ENCODE measurements at places on chromosomes 1 and 21. TPM values are rescaled to one million over a fixed set of nuclear protein-coding genes. Genes with fewer than 3 reads are reported as not detected.

DNA sequence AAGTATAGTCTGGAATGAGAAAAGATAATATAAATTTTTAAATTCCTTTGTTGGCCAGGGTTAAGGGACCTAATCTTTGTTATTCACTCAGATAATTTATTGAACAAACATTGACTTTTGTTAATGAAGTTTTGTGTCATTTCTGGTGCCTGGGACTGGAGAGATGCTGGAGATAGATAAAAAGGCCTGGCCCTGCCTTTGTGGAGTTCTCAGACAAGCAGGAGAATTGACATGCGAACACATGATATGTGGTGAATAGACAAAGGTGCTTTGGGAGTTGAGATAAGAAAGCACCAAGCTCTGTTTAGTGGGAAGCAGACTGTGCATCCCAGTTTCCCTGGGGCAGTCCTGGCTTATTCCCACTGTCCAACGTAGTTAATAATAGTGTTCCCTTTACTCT lies 8.5 kb downstream of the C1orf21 start:
- H3K4me1 ChIP-seq = peaks cover 22% of the 10 kb centered on the region
- no peak for DNase-seq
- H3K4me3 ChIP-seq = no peak overlapping the region
- H3K27ac ChIP-seq = no peak overlapping the region
- H3K36me3 ChIP-seq = no peaks in the 10 kb centered on the region
- no peaks in the 10 kb centered on the region for H3K27me3 ChIP-seq

SLC45A1 gene
- total RNA-seq = 0.97 TPM

- no peaks in the 10 kb centered on the region for H3K36me3 ChIP-seq
- H3K4me3 ChIP-seq = 0 out of 2 replicates have a peak overlapping the region, but pooled peaks have one; percentile 23
- H3K27me3 ChIP-seq = no peaks in the 10 kb centered on the region
- H3K4me1 ChIP-seq = peaks cover 44% of the 10 kb centered on the region
- no peak for DNase-seq
These were observed 33.1 kb upstream of the ETS2 start for GRCh38 chr21:38772646-38773045.

DNA sequence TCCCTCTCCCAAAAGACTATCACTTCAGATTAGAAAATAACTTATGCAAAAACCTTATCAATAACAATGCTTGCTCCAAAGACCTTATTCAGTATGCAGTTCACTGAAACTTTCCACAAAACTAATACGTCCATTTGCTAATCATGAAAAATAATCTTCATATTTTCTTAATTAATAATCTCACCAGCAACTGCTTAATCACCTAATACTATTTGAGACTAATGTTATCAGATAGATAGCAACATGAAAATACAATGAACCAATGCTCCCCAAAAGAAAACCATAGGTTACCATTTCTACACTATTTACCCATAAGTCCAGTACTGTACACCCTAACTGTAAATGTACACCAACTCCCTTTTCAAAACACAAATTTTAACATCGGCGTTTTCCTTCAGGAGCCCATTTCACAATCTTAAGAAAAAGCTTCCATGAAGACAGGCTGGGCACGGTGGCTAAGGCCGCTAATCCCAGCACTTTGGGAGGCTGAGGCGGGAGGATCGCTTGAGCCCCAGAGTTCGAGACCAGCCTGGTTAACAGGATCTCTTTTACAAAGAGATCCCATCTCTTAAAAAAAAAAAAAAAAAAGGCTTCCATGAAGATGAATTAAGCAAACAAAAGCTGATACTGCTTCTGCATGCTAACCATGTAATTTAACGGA lies 1.7 kb downstream of the GNB1 start:
- H3K27me3 ChIP-seq = no peaks in the 10 kb centered on the region
- H3K4me1 ChIP-seq = peaks cover 41% of the 10 kb centered on the region
- 0 out of 2 replicates have a peak, but pooled peaks cover 3% of the 10 kb centered on the region for H3K36me3 ChIP-seq
- H3K4me3 ChIP-seq = peak overlapping the region; percentile 91

GRCh38 chr1:162633081-162633762 lies 958 bp downstream of the DDR2 start:
- no peaks in the 10 kb centered on the region for H3K27me3 ChIP-seq
- H3K27ac ChIP-seq = peak overlapping the region; percentile 99
- H3K4me1 ChIP-seq = peaks cover 55% of the 10 kb centered on the region
- peak overlapping the region; percentile 100 for H3K4me3 ChIP-seq
- peak; percentile 69 for DNase-seq

- no peaks in the 10 kb centered on the region for H3K4me1 ChIP-seq
- H3K4me3 ChIP-seq = no peak overlapping the region
- DNase-seq = no peak
- no peak overlapping the region for H3K27ac ChIP-seq
These were observed 82.3 kb downstream of the FCRL5 start for GRCh38 chr1:157469752-157470675.

DNA sequence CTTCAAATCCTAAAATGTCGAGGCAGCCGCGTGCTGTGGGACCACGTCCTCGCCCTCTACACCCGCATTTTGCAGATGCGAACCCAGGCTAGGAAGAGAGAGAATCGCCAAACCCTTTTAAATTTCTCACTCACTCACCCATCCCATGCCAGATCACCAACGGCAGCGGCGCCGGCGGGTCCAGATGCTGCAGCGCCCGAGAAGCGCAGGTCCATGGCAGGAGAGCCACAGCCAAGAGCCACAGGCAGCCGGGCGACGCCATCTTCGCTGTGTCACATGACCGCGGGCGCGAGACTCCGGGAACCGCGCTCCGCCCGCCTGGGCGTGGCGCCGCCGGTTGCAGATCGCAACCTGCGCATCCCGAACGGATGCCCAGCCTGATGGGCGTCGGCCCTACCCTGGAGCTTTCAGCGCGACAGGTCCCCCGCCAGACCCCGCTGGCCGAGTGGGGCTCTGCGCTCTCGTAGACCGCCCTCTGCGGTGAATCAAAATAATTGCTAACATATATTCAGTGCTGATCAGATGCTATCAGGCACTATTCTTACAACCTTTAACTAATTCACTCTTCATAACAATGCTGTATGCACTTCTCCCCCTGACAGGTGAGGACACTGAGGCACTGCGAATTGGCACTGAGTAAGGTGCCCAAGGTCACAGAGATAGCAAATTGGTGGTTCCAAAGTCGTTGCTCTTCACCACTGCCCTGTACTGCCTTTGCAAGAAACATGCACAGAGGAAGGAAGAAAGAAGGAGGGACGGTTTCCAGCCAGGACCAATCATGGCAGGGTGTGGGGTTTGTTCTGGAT lies at the start of gene PPT1:
TSS of gene PPT1 (minus strand) at position 276 of the 806 bp plus-strand sequence. CDS start at position 262, 14 bp downstream.
- H3K27me3 ChIP-seq = no peaks in the 10 kb centered on the region
- peak within 1 kb of the TSS; percentile 37 for H3K27ac ChIP-seq
- no peaks in the 10 kb centered on the region for H3K36me3 ChIP-seq
- peak; percentile 89 for DNase-seq

DNA sequence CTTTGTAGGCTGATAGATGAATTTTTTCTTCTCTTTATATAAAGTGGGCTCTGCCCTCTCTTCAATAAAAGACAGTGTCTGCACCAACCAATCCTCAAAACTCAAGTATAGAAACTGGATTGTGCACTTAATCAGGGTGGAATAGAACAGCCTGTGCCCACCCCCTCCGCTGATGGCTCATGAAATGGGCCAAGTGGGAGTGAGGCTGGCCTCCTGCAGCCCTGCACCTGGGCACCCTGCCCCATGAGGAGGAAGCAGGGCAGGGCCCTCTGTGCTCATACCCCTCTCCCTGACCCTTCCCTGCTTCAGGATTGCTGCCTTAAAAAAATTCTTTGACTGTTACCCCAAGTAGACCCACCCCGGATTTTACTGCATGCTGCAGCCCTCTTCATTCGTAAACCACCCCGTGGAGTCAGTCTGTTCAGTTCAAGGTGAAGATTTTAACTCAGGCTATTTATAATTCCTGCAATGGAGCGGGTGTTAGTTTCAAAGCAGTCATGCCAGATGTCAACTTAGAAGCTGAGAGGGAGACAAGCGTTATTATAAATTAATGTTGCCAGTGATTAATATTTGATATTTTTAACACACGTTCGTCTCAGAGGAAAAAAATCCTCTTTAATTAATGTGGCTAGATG lies 15.8 kb downstream of the PROK1 start:
- no peak for DNase-seq
- no peak overlapping the region for H3K27ac ChIP-seq
- no peaks in the 10 kb centered on the region for H3K27me3 ChIP-seq
- H3K36me3 ChIP-seq = no peaks in the 10 kb centered on the region
- H3K4me1 ChIP-seq = peaks cover 16% of the 10 kb centered on the region
- H3K4me3 ChIP-seq = no peak overlapping the region

GRCh38 chr1:234533034-234533891 lies 54.3 kb upstream of the TARBP1 start:
- peak overlapping the region; percentile 100 for H3K27ac ChIP-seq
- H3K4me1 ChIP-seq = peaks cover 56% of the 10 kb centered on the region
- no peaks in the 10 kb centered on the region for H3K27me3 ChIP-seq
- peak overlapping the region; percentile 37 for H3K4me3 ChIP-seq
- H3K36me3 ChIP-seq = no peaks in the 10 kb centered on the region

Data from GM23248 (cell line).